ENCODE measurements at places on chromosomes 1 and 21. TPM values are rescaled to one million over a fixed set of nuclear protein-coding genes. Genes with fewer than 3 reads are reported as not detected.

Gene CYP4Z1
- total RNA-seq, result not detected

Gene EVA1B
- total RNA-seq, result 13.3 TPM

Gene PTCH2
- 1.4 TPM for total RNA-seq

Gene IRF6
- total RNA-seq, result 0.16 TPM

Gene FCAMR
- not detected for total RNA-seq

Gene FBXO2
- 5.6 TPM for total RNA-seq

Gene S100A9
- not detected for total RNA-seq

Gene SEMA6C
- 2.2 TPM for total RNA-seq

Gene RORC
- 2.4 TPM for total RNA-seq

Gene SDHB
- total RNA-seq, result 101 TPM

Gene KRTAP11-1
- total RNA-seq, result not detected

Gene ANKRD65
- not detected for total RNA-seq

- H3K4me1 ChIP-seq, result no peaks in the 10 kb centered on the region
- H3K27me3 ChIP-seq, result peaks cover 8% of the 10 kb centered on the region
- no peak for DNase-seq
These were observed 303.4 kb downstream of the KIF26B start for GRCh38 chr1:245458234-245458633.

DNA sequence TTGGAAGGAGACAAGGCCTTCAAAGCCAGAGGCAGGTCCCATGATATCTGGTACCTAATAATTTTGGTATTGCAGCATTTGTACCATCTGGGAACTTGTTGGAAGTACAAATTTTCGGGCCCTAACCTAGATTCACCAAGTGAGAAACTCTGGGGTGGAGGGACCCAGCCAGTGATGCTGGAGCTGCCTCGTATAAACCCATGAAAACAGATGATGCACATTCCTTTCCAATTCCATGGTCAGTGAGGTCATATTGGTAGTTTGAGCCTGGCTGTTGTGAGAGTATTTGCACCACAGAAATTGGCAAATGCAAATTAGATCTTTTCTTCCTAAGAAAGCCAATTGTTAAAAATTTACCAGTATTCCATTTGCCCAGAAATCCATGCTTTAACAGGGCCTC lies 269.6 kb upstream of the PLXNA2 start:
- no peaks in the 10 kb centered on the region for H3K4me1 ChIP-seq
- no peak overlapping the region for H3K27ac ChIP-seq
- H3K27me3 ChIP-seq, result no peaks in the 10 kb centered on the region
- H3K4me3 ChIP-seq, result no peak overlapping the region

GRCh38 chr21:31543191-31543590 lies 116.3 kb upstream of the SOD1 start:
- no peaks in the 10 kb centered on the region for H3K27me3 ChIP-seq
- DNase-seq, result no peak
- H3K4me3 ChIP-seq, result no peak overlapping the region
- H3K27ac ChIP-seq, result no peak overlapping the region

GRCh38 chr1:9755441-9755995 lies 68.2 kb downstream of the CLSTN1 start:
- no peak overlapping the region for H3K27ac ChIP-seq
- H3K4me1 ChIP-seq, result no peaks in the 10 kb centered on the region
- H3K4me3 ChIP-seq, result no peak overlapping the region
- H3K27me3 ChIP-seq, result no peaks in the 10 kb centered on the region
- H3K36me3 ChIP-seq, result peaks cover 32% of the 10 kb centered on the region

GRCh38 chr21:41755258-41755933 lies 11.5 kb downstream of the RIPK4 start:
- peaks cover 5% of the 10 kb centered on the region for H3K4me1 ChIP-seq
- no peaks in the 10 kb centered on the region for H3K36me3 ChIP-seq
- H3K27me3 ChIP-seq, result peaks cover 6% of the 10 kb centered on the region
- no peak for DNase-seq
- H3K27ac ChIP-seq, result no peak overlapping the region

DNA sequence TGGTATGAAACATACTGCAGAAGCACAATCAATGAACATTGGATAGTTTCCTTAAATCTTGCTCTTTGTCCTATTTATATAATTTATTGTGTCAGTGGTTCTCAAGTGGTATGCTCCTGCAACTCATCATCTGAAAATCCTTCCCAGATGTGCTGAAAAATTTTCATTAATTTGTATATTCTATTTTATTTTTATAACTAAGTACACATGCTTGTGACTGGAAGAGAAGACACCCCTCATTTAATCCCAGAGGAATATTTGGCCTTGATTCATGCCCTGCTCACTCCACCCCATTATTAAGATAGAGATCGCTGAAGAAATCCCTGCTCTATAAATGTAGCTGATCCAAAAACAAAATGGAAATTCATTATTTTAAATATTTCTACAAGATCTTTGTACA lies 870.5 kb upstream of the CXADR start:
- no peak overlapping the region for H3K4me3 ChIP-seq
- no peaks in the 10 kb centered on the region for H3K27me3 ChIP-seq
- no peaks in the 10 kb centered on the region for H3K36me3 ChIP-seq
- H3K4me1 ChIP-seq, result no peaks in the 10 kb centered on the region

DNA sequence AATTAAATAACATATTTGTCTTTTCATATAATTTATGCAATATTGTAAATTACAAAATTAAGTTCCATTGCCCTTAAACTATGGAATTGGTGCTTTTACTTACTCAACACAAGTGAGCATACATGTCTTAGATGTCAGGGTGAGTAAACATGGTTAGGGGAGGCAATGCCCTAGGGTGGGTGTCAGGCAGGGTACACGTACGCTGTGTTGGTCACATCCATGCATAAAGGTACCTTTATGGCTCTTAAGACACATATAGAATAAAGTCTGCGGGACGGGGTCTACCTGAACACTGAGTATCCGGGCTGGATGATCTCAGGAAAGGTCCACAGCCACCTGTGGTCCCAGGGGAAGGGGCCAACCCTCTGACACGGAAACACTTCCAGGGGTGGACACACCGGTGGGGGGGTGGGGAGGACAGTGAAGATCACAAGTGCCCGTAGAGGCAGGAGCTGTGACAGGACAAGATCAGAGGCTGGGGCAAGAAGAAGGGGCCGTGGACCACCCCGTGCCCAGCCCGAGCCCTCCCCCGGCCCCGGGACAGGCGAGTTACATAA lies 720 bp downstream of the LIN9 start:
- DNase-seq, result peak; percentile 34
- H3K27me3 ChIP-seq, result peaks cover 12% of the 10 kb centered on the region
- H3K4me1 ChIP-seq, result peaks cover 28% of the 10 kb centered on the region
- peaks cover 8% of the 10 kb centered on the region for H3K36me3 ChIP-seq
- H3K4me3 ChIP-seq, result peak overlapping the region; percentile 90

DNA sequence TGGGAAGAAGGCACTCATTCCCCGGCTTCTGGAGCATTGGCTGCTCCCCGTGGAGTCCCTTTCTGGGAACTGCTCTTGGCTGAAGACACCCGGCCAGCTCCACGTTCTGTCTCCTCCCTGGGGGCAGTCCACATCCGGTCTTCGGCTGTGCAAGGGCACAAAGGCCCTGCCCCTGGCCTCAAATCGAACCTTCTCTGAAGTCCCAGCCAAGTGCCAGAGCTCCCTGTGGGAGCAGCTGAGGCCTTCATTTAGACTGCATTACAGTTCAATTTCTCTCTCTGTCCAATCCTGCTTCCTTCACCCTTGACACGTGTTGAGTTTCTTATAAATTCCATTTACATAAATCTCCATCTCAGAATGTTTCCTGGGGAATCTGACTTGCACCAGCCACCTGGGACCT lies 132.9 kb upstream of the POU3F1 start:
- no peak overlapping the region for H3K4me3 ChIP-seq
- DNase-seq, result no peak
- no peak overlapping the region for H3K27ac ChIP-seq

DNA sequence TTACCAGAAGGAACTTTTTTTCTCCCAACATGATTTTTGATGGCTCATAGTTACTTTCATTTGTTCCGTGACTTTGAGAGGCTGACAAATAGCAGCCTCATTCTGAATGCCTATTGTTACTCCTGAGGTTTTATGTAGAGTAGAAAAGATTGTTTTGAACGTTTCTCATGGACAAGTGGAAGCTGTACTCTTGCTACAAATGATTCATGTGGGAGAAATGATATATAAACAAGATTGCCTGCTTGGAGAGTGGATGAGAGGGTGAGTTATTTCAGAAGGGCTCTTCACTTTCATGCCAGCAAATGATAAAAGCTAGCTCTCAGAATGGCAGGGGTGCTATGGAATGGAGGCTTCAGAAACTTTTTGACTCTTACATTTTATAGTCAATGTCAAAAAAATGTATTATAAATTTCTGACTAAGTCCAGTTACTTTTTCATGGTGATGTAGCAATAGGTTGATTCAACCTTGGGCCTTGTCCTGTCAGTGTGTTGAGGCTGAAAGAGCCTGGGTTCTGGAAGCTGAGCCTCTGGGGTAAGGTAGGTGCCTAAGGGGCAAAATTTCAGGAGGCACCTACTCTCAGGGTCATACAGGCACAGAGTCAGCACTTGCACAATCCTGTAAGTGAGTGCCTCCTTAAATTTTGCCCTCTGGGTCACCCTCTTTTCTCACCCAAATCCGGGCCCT lies 19.4 kb downstream of the JUN start:
- no peaks in the 10 kb centered on the region for H3K36me3 ChIP-seq
- no peak for DNase-seq
- H3K27me3 ChIP-seq, result peaks cover 15% of the 10 kb centered on the region
- H3K4me1 ChIP-seq, result no peaks in the 10 kb centered on the region
- no peak overlapping the region for H3K4me3 ChIP-seq

- H3K27ac ChIP-seq, result no peak overlapping the region
- no peak for DNase-seq
- peaks cover 42% of the 10 kb centered on the region for H3K4me1 ChIP-seq
- H3K36me3 ChIP-seq, result peaks cover 20% of the 10 kb centered on the region
- no peaks in the 10 kb centered on the region for H3K27me3 ChIP-seq
- H3K4me3 ChIP-seq, result no peak overlapping the region
These were observed 4.3 kb downstream of the TAF5L start for GRCh38 chr1:229621663-229622062.

DNA sequence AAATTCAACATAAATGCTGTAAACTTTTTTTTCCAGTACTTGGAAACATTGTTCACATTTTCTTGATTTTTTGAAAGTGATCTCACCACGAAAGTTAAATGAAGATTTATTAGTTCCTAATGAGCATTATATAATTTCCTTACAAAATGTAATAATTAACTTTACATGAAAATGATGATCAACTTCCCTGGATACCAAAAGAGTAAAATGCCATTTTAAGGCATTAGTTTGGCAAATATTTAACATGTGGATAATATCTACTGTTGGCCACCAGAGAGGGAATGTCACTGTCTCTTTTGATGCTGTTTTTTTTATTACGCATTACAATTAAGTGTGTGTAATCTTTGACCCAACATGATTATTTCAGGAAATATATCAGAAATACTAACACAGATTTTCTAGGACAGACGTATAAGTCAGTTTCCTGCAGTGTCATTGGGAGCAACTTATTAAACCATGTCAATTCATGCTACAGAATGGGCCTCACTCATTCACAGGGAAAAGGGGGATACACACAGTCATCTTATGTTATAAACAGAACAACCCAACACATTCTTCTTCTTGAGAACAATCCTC lies 903.9 kb upstream of the ADGRL2 start:
- no peak overlapping the region for H3K4me3 ChIP-seq
- no peaks in the 10 kb centered on the region for H3K27me3 ChIP-seq
- H3K36me3 ChIP-seq, result no peaks in the 10 kb centered on the region
- H3K27ac ChIP-seq, result no peak overlapping the region
- no peaks in the 10 kb centered on the region for H3K4me1 ChIP-seq

GRCh38 chr1:201454608-201455007 lies 14.4 kb downstream of the PHLDA3 start:
- peaks cover 14% of the 10 kb centered on the region for H3K27me3 ChIP-seq
- no peak overlapping the region for H3K27ac ChIP-seq
- H3K4me3 ChIP-seq, result no peak overlapping the region
- no peak for DNase-seq

DNA sequence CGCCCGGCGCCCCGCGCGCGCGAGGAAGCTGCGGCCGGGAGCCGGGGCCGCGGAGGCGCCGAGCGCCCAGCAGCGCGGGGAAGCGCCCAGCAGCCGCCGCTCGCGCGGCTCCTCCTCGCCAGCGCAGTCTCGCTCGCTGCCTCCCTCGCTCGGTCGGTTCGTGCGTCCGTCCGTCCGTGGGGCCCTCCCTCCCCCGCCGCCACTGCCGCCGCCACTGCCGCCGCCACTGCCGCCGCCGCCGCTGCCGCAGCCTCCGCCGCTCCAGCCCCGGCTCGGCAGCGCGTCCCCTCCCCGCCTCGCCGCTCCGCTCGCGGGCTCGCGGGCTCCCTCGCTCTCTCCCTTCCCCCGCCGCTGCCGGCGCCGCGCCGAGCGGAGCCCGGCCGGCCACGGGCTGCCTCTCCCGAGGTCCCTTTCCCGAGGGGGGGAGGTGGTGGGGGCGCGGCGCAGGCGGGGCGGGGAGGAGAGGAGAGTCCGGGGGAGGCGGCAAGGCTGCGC lies at the start of gene KCND3:
KCND3 (minus strand) TSS at position 138 of the 495 bp plus-strand sequence.
- no peak within 1 kb of the TSS for H3K27ac ChIP-seq
- peaks cover 8% of the 10 kb centered on the region for H3K4me1 ChIP-seq
- H3K4me3 ChIP-seq, result peak within 1 kb of the TSS; percentile 24
- no peaks in the 10 kb centered on the region for H3K36me3 ChIP-seq

DNA sequence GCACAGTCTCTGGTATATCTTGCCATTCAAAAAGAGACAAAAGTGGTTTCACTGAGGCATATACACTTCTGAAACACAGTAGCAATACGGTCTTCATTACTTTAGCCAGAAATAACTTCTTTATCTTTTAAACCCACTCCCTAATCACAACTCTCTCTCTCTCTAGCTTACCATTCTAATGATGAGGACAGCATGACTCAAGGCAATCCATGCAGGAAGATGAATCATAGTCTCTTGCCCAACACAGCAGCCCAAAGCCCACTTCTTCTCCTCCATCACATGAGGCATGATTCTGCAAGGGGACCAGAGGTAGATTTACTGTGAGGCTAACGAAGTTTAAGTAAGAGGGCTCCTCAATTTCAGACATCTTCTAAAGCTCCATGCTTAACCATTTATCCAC lies 285.0 kb upstream of the NR5A2 start:
- peaks cover 7% of the 10 kb centered on the region for H3K27me3 ChIP-seq
- no peak overlapping the region for H3K27ac ChIP-seq
- no peaks in the 10 kb centered on the region for H3K36me3 ChIP-seq
- no peak overlapping the region for H3K4me3 ChIP-seq
- DNase-seq, result no peak

- H3K4me3 ChIP-seq, result no peak overlapping the region
- no peak for DNase-seq
- no peaks in the 10 kb centered on the region for H3K36me3 ChIP-seq
- H3K27me3 ChIP-seq, result peaks cover 21% of the 10 kb centered on the region
These were observed 15.9 kb downstream of the SDC3 start for GRCh38 chr1:30892671-30893073.

- peak overlapping the region; percentile 36 for H3K4me3 ChIP-seq
- H3K27me3 ChIP-seq, result no peaks in the 10 kb centered on the region
- H3K36me3 ChIP-seq, result peaks cover 33% of the 10 kb centered on the region
- H3K27ac ChIP-seq, result peak overlapping the region; percentile 7
- DNase-seq, result no peak
- peaks cover 81% of the 10 kb centered on the region for H3K4me1 ChIP-seq
These were observed 2.6 kb downstream of the PTTG1IP start for GRCh38 chr21:44870748-44871495.

All from activated CD8-positive, alpha-beta T cell treated with anti-CD3 and anti-CD28 coated beads, Interleukin-2, amount 10 ng/mL, durations not matched to agents 7 days and 5 days (primary cell).